ENCODE measurements at places on chromosomes 5 and 9.
A peak's percentile ranks its signal among the peaks of the same experiment; 100 is the strongest.

DNA sequence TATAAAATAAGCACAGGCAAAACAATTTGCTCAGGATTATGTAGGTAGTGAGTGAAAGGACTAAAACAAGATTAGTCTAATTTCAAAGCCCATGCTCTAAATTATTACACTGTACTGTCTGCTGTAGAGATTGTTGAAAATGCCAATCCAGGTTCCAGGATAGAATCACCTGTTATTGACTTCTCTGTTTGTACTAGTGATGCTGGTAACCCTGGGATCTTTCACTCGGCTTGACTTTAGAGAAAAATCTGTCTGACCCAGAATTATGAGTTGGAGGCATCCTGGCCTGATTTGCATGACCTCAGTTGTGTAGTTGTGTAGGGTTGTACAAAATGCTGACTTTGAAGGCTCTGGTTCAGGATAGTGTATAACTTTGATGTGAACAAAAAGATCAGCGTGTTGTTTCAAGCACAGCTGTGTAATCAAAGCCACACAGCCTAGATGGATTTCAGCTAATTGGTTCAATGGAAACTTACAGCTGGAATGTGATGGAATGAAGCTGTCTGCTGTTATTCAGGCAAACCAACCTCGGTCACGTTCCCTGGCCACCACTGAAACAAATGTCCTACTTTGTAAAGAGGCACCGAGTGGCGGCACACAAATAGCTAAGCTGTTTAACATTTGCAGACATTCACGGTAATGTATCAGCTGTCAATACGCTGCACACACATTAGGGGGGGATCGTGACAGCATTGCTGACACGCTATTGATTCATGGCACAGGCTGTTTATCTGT lies 340.3 kb downstream of the KCTD16 start:
- no peak for DNase-seq

DNA sequence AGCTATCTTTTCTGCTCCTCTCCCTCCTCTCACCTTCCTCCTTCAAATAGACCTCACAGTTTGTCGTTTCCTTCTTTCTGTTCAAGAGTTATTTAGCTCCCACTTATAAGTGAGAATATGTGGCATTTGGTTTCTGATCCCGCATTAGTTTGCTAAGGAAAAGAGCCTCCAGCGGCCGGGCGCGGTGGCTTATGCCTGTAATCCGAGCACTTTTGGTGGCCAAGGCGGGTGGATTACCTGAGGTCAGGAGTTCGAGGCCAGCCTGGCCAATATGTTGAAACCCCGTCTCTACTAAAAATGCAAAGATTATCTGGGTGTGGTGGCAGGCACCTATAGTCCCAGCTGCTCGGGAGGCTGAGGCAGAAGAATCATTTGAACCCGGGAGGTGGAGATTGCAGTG lies 2101.6 kb downstream of the MAT2B start:
- DNase-seq: no peak

GRCh38 chr9:133763272-133764183 lies 25.4 kb upstream of the SARDH start:
- DNase-seq: peak; percentile 50

DNA sequence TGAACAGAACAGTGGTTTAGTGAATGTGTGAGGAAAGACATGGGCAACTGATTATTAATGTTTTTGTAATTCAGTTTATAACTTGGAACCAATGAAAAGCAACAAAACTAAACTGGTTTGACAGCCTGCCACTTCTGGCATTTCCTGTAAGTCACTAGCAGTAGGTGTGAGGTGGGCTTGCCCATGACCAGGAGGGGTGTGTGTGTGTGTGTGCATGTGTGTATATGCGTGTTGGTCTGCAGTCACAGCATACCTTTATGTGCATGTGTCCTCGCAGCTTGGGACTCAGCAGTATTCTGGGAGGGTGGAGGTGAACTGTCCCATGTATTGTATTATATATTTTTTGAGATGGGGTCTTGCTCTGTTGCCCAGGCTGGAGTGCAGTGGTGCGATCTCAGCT lies 32.3 kb downstream of the OTULIN start:
- DNase-seq: no peak

GRCh38 chr9:34179213-34180136 lies 632 bp downstream of the UBAP1 start:
- no peak for DNase-seq

- no peak for DNase-seq
Measured at GRCh38 chr9:108257382-108257781, 598.4 kb downstream of the ACTL7B start.

DNA sequence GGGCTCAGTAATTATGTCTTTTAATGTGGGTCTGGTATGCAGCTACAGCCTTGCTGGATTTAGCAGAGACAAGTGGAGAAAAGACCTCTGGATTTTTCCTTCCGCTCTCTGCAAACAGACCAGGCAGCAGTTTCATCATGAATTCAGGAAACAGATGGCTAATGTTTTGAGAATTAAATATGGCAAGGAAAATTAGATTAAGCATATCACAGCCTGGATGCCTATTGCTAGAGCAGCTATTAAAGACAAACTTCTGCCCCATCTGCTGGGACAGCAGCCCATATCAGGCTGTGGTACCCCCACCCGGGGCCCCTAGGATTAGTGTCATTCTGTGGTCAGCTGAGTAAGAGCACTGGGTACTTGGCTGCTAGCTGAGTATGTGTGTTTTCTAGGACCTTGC lies 6.2 kb downstream of the SKP2 start:
- DNase-seq: no peak

DNA sequence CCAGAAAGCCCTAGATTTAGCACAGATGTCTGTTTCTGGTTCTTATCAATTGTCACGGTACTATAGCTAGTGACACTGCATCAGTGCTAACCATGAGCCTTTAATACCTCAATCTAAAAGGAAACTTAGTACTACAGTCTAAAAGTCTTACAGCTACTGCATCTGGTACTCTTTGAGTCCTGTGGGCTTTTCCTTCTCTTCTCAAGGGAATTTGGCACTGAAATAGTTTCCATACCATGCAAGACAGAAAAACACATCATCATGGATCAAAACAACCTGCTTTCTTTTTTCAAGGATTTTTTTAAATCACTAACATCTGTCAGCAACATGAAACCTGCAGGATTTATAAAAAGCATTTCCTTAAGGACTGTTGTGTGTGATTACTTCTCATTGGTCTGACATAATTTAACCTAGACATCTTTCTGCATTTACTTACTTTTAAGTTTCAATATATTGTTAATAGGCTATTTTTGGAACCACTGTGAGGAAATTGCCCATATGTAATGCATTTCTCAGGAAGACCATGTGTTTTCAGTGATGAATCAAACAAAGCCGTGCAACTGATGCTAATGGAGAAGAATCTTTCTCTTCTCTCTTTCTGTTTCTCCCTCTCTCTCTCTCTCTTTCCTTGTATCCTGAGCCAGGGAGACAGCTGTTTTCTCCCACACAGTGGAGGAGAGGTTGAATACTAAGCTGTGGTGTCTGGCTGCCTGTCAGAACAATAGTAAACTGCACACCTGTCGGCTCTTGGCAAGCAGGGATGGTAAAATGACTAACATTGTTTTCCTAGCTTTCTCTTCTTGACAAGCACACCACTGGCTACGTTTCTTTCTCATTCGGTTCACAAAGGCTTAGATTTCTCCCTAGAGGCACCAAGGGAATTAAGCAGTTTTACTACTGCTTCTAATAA lies 273.4 kb downstream of the CSNK1G3 start:
- no peak for DNase-seq

DNA sequence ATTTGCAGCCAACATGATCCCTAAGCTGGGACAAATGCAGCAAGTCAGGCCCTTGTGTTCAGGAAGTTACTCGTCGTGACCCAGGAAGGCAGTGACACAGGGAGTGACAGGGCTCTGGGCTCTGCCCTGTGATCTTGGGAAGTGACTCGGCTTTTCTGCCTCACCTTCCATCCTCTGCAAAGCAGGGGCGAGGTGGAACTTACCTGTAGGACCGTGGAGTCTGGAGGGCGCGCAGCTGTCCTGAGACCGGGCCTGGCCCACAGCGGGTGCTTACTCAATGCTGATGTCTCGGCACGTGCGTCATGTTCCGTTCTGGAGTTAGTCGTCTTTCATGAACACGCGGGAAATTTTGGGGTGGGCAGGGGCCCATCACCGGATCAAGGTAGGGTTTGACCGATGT lies 22.8 kb upstream of the LPCAT1 start:
- DNase-seq: no peak

GRCh38 chr9:23220171-23220570 lies 605.9 kb downstream of the ELAVL2 start:
- DNase-seq: no peak

- no peak for DNase-seq
Measured at GRCh38 chr5:97167435-97167834, 15.6 kb downstream of the RIOK2 start.

- DNase-seq: no peak
Measured at GRCh38 chr5:81948349-81948748, 23.5 kb upstream of the ATG10 start.

DNA sequence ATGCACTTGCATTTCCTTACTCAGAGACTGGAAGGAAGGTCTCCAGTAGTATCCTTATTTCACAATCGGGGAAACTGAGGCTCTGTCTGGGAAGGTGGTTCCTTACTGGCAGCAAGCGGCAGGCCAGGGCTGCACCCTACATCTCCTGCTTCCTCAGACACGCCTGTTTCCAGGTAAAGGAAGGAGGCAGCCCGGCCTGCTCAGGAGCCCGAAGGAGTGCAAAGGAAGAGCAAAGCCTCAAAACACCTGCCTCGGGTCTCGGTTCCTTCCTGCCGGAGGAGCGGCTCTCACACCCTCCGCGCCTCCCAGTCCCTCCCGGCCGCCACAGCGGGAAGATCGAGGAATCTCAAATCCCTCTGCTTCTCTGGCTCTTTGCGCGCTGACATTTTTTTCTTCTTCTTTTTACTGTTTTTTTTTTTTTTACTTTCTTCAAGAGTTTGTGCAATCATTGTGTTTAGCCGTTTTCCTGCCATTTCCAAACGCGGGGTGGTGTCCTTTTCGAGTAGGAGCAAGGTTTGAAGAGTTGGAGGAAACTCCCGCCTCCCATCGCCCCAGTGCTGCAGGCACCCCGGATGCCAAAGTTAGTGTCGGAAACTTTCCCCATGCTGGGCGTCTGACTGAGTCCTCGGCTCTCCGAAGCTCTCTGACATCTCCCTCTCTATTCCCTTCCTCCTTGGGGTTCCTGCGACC lies 1.0 kb downstream of the GGTA1 start:
- no peak for DNase-seq

- no peak for DNase-seq
Measured at GRCh38 chr5:111779260-111779921, 22.4 kb upstream of the NREP start.

DNA sequence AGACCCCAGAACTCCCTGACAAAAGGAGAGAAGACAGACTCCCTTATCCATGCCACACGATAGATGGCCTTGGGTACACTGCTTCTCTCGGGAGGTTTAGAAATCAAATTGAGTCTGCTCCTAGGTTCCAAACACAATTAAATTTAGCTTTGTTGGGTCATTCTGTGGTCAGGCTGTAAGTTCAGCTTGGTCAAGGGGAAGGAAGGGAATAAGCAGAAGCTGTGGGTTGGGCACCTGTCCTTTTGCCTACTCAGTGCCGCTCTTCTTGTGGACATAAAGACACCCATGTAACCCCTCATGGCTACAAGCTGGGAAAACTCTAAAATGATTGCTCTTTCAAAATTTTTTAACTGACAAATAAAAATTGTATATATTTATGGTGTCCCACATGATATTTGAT lies 19.1 kb upstream of the AK3 start:
- DNase-seq: no peak

GRCh38 chr5:144315994-144316634 lies 145.4 kb downstream of the KCTD16 start:
- no peak for DNase-seq

- DNase-seq: no peak
Measured at GRCh38 chr9:114894609-114895433, 35.6 kb downstream of the TNFSF8 start.

- no peak for DNase-seq
Measured at GRCh38 chr9:21096901-21097255, 19.1 kb upstream of the IFNB1 start.

GRCh38 chr9:113896713-113897112 lies 20.6 kb downstream of the ZNF618 start:
- DNase-seq: no peak

Measured in activated effector memory CD4-positive, alpha-beta T cell treated with anti-CD3 and anti-CD28 coated beads, Interleukin-2, amount 50 U/mL, for 16 hours (primary cell).